ENCODE measurements at places on chromosomes 3 and 15.
A peak's percentile ranks its signal among the peaks of the same experiment; 100 is the strongest.

DNA sequence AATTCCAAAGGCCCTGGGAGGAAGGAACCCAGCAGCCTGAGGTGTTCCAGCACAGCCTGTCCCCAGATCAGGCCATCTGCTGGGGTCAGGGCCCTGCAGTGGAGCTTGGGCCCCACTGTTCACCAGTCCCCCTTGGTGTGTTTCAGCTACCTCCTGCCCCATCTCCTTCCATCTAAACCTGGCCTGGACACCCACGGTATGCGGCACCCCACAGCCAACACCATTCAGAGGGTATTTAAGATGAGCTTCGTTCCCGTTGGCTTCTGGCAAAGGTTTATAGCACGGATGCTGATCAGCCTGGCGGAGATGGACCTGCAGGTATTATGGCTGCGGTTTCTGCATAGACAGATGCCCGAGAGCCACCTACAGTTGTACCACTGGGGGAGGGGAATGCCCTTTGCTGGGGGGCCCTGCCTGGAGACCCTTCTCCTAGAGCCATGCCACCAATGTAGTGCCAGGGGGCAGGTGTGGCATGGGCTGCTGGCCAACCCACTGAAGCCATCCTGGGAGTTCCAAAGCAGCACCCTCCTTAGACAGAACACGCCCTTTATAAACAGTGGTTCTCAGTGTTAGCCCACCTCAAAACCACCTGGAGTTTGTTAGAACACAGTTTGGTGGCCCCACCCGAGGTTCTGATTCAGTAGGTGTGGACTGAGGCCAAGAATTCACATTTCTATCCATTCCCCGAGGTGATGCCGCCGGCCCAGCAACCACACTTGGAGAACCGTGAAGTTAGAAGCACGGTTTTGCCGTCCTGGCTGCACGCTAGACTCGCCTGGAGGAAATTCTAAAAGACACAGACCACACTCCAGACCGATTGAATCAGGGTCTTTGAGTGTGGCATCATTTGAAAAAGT lies 126.9 kb downstream of the LRRK1 start:
- DNase-seq = no peak

GRCh38 chr3:105465251-105465853 lies 98.6 kb downstream of the ALCAM start:
- no peak for DNase-seq

DNA sequence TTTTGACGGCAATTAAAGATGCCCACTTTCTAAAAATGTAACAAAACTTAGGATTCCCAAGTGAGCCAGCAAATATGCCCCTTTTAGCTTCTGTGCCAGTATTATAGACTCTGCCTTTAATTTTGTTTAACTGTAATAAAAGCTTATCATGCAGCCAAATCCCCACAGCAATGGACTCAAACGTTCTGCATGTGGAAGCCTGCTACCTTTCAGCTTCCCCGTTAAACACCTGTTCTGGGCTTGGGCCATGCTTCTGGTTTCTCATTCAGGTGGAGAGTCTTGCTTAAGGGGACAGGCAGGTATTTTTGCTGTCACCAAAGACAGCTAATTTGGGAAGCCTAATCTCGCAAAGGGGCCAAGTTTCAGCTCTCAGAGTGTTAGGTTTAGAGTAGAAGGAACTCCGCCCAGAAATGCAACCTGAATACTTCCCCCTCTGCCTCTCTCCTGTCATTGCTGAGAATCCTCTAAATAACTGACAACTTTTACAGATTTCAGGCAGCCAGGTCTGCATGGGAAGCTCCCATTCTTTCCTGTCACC lies 399.4 kb upstream of the ATP11B start:
- DNase-seq = no peak

- DNase-seq = no peak
These were observed 185.1 kb upstream of the POU1F1 start for GRCh38 chr3:87461443-87461842.

GRCh38 chr3:38542401-38543298 lies 46.5 kb downstream of the EXOG start:
- no peak for DNase-seq

GRCh38 chr3:139629033-139629432 lies 48.7 kb downstream of the NMNAT3 start:
- no peak for DNase-seq

GRCh38 chr15:68335251-68335650 lies 57.7 kb downstream of the FEM1B start:
- no peak for DNase-seq

DNA sequence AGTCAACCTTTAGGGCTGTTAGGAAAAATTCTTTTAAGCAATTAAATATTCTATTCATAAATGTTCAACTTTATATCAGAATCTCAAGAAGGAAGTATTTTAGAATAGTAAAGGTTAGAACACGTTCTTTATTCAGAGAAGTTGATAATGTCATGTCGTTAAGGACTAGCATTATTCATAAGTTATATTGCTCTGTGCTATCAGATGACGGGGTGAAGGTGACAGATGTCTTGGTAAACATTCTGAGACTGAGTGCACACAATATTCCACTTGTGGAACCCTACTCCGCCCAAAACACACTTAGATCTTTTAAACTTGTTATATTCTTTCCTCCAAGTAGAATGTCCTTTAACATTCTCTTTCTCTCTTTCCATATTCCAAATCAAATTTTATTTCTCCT lies 7.9 kb downstream of the AP4E1 start:
- no peak for DNase-seq

GRCh38 chr3:74106925-74107324 lies 482.2 kb upstream of the PDZRN3 start:
- DNase-seq = no peak

DNA sequence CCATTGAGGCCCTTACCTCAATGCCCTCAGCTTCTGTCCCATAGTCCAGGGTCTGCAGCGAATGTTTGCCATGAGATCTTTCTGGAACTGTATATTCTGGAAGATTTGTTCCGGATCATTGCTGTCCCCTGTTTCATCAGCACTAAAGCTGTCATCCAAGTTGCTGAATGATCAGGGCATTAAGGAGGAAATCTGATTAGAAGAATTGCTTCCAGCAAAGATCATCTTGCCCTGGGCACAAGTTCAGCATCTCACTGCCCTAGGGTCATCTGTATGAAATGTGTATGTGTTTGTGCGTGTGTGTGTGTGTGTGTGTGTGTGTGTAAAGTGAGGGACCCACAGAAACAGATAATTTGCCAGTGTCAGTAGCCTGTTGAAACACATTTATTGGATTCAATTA lies 1.4 kb downstream of the TMC3 start:
- no peak for DNase-seq

GRCh38 chr15:31489801-31490646 lies 163.4 kb downstream of the KLF13 start:
- DNase-seq = no peak

DNA sequence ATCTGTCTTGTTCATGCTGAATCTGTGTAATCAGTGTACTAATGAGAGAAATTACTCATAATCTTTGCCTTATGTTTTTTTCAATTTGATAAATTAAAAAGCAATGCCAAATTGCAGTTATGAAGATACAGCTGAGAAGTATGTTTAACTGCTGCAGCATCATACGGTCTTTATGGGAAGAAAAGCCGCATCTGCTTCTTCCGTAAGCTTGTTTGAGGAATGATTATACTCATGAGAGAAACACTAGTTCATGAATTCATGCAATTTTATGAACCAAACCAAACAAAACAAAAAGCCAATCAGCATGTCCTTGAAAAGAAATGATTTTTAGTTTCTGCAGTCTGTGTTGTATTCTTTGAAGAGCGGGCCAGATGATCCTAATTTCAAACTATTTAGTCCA lies 275.9 kb upstream of the ARHGEF26 start:
- DNase-seq = no peak

DNA sequence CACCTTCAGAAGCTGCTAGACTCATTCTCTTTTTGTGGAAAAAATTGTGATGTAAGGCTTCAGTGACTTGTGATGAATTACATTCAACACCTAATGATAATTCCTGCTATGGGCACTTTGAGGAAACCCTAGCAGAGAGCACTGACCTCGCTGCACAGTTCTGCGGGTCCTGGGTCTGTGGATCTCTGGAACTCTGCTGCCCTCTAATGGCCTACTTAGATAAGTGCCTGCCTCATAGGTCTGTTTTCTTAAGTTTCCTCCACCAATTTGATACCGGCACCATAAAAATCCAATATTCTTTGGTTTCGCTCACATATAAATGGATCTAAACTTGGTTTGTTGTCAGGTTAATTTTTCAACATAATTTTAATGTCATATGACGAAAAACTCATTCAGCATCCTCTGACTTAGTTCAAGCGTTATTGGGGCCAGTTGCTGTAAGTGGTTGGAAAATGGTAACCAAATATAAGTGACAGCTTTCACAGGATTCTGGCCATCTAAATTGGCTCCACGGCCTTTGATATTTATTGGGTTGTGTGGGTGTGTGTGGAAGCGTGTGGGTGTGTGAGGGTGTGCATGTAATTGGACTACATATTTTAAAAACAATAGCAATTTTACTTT lies 10.4 kb downstream of the SLITRK3 start:
- no peak for DNase-seq

DNA sequence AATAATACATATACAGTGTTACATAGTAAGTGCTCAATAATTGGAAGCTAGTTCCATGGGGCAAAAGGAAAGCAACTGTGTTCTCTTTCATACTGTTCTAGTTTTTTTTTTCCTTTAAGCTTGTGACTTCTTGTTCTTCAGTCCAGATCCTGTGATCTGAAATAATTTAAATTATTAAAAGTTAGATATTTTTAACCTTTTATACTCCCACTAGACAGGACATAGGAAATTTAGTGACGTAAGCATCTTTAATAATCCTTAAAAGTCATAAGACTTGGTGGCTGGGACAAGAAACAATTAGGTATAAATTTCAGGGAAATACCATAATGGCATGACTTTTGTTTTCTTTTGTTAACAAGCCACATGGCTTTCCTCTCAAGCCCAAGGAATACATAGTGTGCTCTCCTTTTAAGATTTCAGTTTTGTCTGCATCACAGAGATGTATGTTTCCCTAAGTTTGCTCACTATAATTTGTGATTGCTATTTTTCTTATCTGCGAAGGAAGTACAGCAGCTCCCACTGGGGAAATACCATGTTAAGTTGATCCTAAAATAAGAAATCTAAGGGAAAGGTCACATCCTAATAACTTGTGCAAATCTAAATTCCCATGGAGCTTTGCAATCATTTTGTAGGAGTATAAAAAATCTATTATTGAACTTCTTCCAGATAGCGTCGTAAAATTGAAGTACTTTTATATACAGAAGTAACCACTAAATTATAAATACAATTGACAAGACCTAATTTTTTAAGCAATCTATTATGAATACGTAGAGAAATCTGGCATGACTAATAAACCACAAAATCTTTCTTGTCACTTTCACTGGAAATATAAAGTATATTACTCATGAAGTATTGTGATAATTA lies 30.1 kb downstream of the PPARG start:
- DNase-seq = no peak

GRCh38 chr3:113055201-113055600 lies 64.4 kb downstream of the GTPBP8 start:
- DNase-seq = no peak

- no peak for DNase-seq
These were observed 26.3 kb downstream of the KCNMB3 start for GRCh38 chr3:179224584-179224983.

GRCh38 chr3:173395412-173396181 lies 1.9 kb upstream of the NLGN1 start:
- DNase-seq = peak; percentile 37

DNA sequence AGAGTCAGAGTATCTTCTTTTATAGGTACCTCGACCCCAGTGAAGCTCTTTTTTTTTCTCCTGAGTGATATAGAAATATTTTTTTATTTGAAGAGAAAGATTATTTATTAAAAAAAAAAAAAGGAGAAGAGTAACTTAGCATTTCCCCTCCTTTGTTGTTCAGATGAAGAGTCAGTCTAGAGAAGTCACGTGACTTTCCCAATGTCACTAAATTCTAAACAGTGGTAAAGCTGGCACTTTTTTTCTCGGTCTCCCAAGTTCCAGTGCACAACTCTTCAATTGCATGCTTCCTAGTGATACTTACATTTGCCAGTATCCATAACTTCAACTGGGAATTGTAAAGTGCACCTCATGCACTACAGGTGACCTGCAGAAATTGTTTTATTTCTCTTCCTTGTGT lies 448.7 kb downstream of the LPP start:
- no peak for DNase-seq

- no peak for DNase-seq
These were observed 67.4 kb downstream of the DTWD1 start for GRCh38 chr15:49688135-49688790.

DNA sequence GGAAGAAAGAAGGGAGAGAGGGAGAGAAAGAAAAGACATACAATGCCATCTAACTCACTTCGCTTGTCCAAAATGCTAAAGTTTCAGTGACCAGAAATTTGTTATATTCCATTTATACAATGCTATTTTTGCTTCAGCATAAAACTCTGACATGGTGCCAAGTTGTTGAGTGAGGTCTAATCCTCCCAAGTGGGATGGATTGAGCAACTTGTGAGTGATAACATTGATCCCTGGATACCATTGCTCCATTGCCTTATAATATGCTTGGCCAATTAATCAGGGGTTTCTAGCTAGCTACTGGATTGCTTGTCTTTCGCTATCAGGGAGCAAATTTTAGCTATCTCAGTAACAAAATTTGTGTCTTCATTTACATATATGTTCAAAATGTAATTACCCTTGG lies 615.6 kb upstream of the DPPA4 start:
- DNase-seq = no peak

- DNase-seq = no peak
These were observed 38.4 kb downstream of the HHLA2 start for GRCh38 chr3:108334701-108335100.

DNA sequence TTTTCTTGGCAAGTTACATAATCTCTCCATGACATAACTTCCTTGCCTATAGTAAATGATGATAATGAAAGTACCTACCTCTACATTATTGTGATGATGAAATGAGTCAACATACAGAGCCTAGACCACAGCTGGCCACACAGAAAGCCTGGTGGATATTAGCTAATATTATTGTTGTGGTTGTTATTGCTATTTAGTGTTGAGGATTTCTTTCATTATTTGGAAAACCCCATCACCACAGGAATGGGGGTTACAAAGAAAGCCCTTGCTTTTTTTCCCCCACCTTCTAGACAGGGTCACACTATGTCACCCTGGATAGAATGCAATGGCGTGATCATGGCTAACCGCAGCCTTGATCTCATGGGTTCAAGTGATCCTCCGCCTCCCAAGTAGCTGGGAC lies 125.0 kb downstream of the PDZRN3 start:
- no peak for DNase-seq

DNA sequence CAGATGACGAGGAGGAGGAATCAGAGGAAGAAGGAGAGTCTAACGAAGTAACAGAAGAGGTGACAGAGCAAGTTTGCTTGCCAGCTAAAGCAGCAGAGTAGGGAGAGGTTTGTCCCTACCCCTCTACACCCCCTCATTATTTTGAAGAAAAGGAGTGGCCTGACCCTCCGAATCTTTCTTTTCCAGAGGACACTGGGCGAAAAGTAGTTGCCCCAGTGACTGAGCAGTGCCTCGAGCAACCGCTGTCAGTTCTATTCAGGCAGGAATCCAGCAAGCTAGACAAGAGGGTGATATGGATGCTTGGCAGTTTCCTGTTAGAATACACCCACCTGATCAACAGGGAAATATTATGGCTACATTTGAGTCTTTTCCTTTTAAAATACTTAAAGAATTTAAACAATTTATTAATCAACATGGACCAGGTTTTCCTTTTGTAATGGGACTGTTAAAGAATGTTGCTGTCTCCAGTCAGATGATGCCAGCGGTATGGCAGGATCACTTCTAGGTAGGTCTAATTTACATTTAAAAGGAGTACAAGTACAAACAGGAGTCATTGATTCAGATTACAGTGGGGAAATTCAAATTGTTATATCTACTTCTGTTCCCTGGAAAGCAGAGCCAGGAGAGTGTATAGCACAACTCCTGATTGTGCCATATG lies 31.9 kb upstream of the ACVR2B start:
- no peak for DNase-seq
